ENCODE measurements at places on chromosomes 3 and 15.

DNA sequence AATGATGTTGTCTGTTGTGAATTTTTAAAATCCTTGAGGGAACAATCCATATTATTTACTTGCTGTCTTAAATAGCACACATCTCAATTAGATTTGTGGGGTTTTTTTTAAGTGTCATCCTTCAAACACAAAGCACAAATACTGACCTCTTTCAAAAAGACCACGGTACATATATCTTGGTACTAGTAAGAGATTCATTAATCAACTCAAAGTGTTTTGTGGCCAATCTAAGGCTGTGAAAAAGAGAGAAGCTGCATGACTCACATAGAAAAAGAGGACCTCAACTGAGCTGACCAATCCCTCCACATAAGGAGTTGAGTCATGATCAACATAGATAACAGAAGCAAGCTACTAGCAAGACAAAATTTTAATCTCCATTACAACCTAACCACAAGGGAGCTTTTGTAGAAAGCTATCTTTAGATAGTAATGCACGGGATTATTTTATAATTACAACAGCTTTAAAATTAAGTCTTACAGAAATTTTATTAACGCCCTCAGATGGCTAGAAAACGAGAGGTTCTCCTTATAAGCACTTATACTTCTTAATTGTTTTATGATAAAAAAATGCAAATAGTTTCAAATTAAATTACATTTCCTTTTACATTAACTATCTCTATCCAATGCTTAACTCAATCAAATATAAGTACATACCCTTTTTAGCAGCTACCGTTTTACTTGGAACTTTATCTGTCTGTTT, 60.5 kb downstream of the TOP2B start:
- no peak for DNase-seq

GRCh38 chr15:66858423-66859207, 156.6 kb downstream of the SMAD6 start:
- DNase-seq, result no peak

DNA sequence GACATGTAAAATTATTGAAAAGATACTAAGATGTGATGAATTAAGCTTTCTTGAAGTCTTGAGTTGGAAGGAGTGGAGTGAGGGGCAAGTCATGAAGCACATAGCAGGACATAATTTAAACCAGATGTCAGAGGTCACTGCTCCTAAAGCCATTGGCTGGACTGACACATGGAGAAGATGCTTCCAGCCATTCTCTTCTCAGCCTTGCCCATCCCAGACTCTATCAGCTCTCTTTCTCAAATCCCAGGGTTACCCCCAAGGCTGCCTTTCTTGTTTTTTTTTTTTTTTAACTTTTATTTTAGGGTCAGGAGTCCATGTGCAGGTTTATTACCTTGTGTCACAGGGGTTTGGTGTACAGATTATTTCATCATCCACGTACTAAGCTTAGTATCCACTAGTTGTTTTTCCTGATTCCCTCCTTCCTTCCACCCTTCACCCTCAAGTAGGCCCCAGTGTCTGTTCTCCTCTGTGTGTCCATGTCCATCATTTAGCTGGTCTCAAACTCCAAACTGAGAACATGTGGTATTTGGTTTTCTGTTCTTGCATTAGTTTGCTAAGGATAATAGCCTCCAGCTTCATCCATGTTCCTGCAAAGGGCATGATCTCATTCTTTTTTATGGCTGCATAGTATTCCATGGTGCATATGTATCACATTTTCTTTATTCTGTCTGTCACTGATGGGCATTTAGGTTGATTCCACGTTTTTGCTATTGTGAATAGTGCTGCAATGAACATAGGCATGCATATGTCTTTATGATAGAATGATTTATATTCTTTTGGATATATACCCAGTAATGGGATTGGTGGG, 18.9 kb downstream of the XIRP1 start:
- no peak for DNase-seq

- no peak for DNase-seq
Observed at GRCh38 chr15:67548862-67549651, 6.6 kb downstream of the MAP2K5 start.

DNA sequence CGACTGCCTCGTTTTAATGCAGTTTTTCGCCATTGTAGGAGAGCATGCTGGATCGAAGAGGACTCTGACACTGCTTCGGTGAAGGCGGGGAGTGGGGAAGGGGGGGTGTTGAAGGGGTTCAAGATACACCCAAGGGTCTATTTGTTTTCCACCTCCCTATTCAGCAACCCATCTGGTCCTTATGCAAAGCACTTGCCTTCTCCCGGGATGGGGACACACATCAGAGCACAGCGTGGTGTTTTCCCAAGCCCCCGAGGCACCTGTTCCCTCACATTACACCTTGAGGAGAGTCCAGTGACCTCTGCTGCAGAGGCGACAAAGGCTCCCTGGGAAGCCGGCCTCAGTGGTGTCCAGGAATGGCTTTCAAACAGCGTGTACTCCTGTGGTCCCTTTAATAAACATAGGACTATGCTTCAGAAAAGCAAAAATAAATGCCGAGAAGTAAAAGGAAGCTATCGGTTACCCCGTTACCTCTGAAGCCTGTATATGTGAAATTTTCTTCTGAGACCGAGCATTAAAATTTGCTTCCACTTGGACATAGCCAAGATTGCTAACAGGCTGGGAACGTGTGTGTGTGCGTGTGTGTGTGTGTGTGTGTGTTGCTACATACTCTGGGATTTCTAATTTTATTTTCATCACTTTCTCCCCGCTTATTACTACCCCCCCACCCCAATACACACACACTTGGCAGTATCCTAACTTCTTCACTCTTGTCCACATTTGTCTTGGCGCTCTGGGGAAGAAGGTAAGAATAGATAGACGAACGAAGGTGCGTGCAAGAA, 53.2 kb downstream of the CCDC54 start:
- DNase-seq, result no peak

GRCh38 chr3:136350557-136350956, 100.4 kb downstream of the PCCB start:
- no peak for DNase-seq

- DNase-seq, result no peak
Observed at GRCh38 chr15:58552505-58553364, 120.9 kb downstream of the LIPC start.

DNA sequence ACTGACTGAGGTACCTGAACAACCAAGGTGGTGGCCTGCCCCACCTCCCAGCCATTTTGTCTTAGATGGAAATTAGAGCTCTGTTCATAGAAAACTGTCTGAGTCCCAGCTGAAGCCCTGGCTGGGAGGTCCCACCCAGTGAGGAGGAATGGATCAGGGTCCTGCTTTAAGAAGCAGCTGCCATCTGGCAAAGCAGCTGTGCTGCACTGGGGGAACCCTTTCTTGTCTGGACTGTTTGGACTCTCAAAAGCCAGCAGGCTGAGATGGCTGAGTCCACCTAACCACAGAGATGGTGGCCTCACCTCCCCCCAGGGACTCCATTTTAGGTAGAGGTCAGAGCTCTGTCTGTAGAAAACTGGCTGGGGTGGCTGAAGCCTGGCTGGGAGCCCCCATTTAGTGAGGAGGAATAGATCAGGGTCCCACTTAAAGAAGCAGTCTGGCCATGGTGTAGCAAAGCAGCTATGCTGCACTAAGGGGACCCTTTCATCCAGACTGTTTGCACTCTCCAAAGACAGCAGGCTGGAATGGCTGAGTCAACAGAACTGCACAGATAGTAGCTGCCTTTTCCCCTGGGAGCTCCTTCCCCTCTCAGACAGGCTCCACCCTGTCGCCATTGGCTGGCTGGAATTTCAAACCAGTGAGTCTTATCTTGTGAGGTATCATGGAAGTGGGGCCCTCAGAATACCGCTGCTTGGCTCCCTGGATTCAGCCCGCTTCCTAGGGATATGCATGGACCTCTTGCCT, 116.9 kb downstream of the EPHA6 start:
- DNase-seq, result no peak

DNA sequence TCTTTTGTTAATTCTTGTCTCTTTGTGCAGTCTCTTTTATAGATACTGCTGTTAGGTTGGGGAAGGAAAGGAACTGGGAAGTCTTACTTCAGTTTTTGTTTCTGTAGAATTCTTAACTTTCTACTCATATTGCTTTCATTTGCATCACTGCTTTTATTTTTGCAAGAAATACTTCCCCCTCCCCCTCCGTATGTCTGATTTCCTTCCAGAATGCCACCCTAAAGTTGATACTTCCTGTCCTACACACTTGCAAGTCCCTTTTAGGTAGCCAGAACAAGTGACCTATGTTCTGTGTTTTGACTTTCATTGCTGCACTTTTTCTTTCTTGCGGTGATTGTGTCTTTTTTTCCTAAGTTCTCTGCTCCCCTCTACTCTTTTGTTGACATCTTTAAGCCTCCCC, 477.4 kb downstream of the RSL24D1 start:
- no peak for DNase-seq

DNA sequence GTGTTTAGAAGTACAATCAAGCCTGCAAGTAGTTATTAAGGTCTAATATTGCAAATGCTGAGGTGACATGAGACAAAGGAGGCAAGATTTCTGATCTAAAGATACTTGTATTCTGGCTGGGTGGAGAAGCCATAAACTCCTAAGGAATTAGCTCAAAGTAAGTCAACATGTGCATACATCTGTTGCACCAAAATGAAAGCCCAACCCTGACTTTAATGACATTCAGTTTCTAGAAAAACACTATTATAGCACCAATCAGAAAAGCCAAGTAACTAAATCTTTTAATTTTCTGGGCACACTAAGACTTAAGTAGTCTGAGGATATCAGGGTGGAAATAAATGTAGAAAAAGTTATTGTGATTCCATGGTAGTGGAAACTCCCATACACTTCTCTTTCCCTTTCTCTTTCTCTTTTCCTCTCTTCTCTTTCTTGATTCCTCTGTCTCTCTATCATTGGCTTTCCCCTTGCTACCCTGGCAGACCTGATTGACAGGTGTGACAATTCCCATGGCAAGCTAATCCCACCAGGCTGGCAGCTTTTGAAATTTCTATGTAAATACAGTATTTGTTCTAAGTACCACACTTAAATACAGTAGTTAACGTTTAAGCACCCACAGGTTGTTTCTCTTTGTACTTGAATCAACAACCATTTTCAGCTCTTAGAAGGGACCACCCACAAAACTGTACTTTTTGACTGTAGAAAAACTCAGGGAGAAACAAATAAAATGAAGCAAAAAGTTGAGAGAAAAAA, 528.4 kb upstream of the SEMA6D start:
- no peak for DNase-seq

- no peak for DNase-seq
Observed at GRCh38 chr3:126108676-126109050, 24.7 kb upstream of the SLC41A3 start.

DNA sequence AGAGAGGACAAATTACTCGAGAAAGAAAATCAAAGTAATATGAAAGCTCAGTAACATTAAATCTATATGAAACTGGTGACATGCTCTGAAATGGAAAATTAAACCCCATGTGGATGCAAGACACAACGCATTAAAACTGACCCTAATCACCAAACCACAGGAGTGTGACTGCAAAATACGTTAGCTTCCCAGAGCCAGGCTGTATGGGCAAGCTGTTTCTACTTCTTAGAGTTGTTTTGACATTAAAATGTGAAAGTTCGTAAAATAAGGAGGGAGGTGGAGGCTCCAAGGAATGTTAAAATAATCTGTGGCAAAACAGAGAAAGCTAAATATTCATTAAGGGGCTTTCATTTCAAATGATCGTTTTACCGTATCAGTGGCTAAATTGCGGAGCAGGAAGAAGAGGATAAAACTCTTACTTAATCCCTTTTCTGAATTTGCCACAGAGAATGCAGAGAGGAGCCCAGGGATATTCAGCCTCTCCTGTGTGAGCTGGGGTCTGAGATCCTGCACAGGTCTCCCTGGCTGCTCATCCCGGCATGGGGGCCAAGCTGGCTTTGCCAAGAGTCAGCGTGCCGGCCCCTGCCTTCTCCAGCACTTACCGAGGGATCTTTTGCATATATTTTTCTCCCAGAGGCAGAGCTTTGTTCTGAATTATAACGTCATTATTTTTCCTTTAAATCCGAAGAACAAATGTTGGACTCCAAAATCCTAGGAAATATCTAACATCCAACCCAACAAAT, 239.8 kb upstream of the THBS1 start:
- no peak for DNase-seq

DNA sequence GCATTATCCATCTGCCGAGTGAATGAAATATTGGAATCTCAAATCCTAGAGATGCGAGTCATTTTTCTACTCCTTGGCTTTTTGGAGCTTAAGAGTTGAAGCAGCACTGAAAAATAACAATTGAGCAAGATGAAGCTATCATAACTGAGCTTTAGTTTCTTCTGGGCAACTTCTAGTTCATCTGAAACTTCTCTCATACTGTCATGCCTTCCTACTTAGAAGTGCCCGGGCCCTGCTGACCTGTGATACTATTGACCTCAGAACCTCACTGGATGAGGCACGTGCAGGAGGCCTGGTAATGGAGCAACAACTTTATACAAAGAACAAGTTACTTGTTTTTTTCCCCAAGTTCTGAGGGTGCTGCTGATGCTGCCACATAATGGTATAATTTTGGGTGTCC, 48.5 kb upstream of the P3H2 start:
- DNase-seq, result no peak

DNA sequence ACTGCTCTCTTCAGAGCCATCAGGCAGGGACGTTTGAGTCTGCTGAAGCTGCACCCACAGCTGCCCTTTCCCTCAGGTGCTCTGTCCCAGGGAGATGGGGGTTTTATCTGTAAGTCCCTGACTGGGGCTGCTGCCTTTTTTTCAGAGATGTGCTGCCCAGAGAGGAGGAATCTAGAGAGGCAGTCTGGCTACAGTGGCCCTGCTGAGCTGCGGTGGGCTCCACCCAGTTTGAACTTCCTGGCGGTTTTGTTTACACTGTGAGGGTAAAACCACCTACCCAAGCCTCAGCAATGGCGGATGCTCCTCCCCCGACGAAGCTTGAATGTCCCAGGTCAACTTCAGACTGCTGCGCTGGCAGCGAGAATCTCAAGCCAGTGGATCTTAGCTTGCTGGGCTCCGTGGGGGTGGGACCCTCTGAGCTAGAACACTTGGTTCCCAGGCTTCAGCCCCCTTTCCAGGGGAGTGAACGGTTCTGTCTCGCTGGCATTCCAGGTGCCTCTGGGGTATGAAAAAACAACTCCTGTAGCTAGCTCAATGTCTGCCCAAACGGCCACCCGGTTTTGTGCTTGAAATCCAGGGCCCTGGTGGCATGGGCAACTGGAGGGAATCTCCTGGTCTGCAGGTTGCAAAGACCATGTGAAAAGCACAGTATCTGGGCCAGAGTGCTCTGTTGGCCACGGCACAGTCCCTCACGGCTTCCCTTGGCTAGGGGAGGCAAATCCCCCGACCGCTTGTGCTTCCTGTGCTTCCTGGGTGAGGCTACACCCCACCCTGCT, 21.1 kb upstream of the ST6GAL1 start:
- no peak for DNase-seq

GRCh38 chr3:11878837-11879236, 32.2 kb upstream of the TAMM41 start:
- DNase-seq, result no peak

GRCh38 chr15:70151462-70151861, 53.7 kb upstream of the TLE3 start:
- no peak for DNase-seq

DNA sequence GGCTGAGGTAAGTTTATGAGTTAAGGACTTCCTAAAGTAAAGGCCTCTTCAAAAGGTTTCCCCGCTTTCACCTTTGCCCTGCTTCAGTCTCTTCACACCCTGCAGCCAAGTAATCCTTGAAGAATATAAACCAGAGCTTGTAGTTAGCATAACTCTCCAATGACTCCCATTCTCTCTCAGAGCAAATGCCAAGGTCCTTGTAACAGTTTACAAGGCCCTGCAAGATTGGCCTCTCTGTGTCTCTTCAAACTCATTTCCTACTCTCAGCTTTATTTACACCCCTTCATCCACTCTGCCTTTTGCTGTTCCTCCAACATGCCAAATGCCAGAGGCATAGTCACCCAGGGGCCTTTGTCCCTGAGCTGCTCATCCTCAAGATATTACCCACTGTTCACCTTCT, 60.5 kb upstream of the MME start:
- no peak for DNase-seq

- DNase-seq, result no peak
Observed at GRCh38 chr3:120450600-120451271, at the start of gene FSTL1. TSS of gene FSTL1 (minus strand) at chr3:120450992. CDS start at chr3:120450746, 246 bp downstream.
